Mesothelial cell of epicardium (in vitro differentiated cells): ENCODE measurements at places on chromosomes 4 and X. TPM values are rescaled to one million over a fixed set of nuclear protein-coding genes. Genes with fewer than 3 reads are reported as not detected.
A peak's percentile ranks its signal among the peaks of the same experiment; 100 is the strongest.

GRCh38 chr4:188372829-188373228 is 233.6 kb downstream of the TRIML1 start:
- DNase-seq = no peak

- no peak for DNase-seq
These were observed 39.2 kb upstream of the MSX1 start for GRCh38 chr4:4820261-4820660.

ZNF711 gene
- total RNA-seq = 54.1 to 55.1 TPM (median 54.2 TPM) in 3 replicates

DNA sequence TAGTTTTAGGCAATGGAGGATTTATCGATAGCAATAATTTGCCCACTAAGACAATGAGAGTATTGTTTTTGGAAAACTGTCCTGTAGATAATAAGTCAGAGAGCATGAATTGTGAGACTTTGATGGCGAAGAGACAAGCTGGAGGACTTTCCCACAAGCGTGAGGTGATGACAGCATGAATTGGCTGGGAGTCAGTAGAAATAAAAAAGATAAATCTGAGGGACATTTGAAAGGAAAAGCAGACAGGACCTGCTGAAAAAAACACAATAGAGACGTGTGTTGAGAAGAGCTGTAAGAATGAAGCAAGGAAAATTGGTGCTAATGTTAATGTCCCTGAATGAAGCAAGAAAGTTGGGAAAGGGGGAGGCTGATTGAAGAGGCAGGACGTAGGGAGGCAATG is 233.5 kb downstream of the DCTD start:
- no peak for DNase-seq

ADH1C gene
- total RNA-seq = 0.34 to 0.69 TPM (median 0.54 TPM) in 3 replicates

CYLC1 gene
- total RNA-seq = not detected in 3 replicates

SHOX gene
- total RNA-seq = not detected in 3 replicates

GRCh38 chr4:181959121-181959520 is 284.1 kb upstream of the TENM3 start:
- DNase-seq = no peak

GRCh38 chr4:3765271-3766035 is 732 bp upstream of the ADRA2C start:
- DNase-seq = peak; percentile 49

FREM3 gene
- not detected in 3 replicates for total RNA-seq
